HS-27A (cell line): ENCODE measurements at places on chromosomes 11 and 22.

GRCh38 chr22:35835267-35835997 lies 117.8 kb downstream of the APOL5 start:
- no peak for DNase-seq

DNA sequence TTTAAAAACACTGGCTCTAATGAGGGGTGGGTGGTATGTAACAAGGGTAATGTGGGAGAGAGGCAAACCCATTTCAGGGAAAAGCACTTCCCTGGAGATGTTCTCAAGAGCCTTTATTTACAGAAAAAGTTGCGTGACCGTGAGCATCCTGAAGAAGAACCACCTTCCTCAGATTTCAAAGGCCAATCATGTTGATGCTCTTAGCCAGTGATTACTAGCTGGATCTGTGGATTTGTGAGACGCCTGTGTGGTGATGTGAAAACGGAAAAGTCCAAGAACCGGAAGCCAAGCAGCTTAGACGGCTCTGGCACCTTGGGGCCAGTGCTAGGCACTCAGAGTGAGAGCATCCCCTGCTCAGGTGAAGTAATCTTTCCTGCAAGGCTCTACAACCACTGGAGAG lies 12.6 kb upstream of the UBASH3B start:
- no peak for DNase-seq

DNA sequence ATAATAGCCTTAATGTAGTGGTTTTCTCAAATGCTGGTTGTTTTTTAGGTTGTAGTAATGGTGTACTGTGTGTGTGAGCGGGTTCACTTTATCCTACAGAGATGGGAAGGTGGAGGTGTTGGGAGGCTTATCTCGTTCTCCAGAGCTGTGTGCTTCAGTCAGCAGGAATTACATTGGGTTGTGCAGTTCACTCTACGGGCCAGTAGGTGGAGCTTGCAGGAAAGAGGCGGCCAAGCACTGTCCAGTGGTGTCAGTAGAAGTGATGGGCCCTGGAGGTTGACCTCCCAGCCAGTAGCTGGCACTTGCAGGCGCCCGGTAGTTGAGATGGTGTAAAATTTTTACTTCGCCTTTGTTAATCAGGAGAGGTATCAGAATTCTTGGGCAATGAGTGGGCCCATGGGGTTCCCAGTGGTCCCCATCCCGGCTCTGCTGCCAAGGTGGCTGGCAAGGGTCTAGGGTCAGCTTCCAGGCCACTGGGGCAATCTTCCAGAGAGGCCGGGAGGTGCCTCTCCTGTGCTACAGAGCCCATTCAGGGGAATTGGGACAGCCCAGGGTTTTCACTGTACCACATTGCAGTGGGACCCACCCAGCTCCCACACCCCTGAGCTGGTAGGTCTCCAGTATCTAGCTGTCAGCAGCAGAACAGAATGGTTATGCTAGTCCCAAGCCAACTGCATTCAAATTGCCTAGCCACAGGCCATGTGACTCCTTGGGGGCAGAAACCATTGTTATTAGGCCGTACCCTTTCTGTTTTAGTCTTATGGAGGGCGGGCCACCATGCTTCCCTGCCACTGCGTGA lies 43.9 kb downstream of the BIRC2 start:
- no peak for DNase-seq

DNA sequence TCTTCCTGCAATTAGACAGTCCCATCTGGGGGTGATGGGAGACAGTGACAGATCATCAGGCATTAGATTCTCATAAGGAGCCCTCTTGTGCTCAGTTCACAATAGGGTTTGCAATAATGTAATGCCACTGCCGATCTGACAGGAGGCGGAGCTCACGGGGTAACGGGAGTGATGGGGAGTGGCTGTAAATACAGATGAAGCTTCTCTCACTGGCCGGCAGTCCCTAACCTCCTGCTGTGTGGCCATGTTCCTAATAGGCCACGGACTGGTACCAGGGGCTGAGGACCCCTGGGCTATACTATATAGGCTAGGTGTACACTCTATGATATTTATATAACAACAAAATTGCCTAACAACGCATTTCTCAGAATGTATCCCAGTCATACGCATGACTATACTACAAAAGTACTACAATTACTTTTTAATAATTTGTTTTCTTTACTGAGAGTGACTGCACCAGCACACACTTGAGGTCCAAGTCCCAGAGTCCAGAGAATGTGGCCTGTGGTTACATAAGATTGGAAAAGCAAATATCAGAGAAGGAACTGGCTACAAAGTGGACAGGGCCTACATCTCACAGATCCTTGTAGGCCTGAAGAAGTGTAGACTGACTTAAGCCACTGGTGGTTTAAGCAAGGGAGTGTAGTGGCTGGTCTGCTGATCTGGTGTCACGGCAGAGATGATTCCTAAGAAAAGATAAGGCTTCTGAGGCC lies 200.0 kb downstream of the LARGE1 start:
- DNase-seq = no peak

- DNase-seq = no peak
Measured at GRCh38 chr22:31079095-31079642, 1.9 kb upstream of the SMTN start.

DNA sequence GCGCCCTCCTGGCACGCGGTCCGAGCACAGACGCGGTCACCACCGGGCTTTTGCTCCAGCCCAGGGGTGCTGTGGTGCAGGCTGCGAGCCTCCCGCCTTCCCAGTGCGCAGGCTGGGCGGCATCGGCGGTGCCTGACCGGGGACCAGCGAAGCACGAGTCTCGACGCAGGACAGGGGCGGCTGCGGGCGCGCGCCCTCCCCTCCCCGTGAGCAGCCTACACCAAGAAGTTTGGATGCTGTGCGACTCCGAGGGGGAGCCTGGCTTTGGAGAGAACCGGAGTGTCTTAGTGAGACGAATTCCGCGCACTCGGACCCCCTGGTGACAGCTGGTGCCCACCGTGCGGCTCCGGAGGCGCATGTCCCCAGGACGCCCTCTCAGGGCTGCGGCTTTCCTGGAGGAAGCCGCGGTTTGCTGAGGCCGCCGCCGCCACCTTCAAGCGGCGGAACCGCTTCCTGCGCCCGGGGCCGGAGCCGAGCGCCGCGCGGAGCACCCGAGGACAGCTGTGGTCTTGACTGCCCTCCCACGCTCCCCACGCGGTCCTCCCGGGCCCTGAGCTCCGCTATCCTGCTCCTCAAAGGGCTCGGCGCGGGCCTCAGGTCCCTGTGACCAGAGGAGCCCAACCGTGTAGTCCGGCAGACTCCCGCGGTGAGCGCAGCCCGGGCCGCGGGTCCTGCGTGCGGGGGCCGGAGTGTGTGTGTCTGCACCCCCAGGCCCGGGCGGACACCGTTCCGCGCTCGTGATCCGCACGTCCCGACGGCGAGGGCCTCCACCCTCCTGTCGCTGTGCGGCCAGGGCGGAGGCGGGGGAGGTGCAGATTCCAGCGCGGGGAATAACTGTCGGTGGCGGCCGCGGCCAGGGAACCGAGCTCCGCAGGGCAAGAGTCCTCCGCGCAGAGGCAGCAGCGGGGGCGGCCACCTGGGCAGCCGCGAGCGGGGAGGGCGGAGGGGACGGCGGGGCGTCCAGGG lies 1.7 kb downstream of the FGF3 start:
- no peak for DNase-seq

DNA sequence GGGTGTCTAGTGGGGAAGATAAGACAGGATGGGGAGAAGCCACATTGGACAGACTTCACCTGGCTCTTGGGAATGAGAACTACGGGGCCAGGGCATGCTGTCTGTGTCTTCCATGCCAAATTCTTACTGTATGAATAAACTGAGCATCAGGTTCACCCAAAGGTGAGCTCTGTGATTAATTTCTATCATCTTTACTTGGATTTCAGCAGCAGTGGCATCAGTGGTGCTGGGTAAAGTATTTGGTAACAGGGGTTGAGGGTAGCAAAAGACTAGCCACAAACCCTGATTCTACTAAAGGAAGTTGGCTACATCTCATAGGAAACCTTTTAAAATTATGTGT lies 38.8 kb downstream of the IRAG1 start:
- DNase-seq = no peak

- DNase-seq = no peak
Measured at GRCh38 chr11:82731691-82732277, 1.9 kb downstream of the FAM181B start.

DNA sequence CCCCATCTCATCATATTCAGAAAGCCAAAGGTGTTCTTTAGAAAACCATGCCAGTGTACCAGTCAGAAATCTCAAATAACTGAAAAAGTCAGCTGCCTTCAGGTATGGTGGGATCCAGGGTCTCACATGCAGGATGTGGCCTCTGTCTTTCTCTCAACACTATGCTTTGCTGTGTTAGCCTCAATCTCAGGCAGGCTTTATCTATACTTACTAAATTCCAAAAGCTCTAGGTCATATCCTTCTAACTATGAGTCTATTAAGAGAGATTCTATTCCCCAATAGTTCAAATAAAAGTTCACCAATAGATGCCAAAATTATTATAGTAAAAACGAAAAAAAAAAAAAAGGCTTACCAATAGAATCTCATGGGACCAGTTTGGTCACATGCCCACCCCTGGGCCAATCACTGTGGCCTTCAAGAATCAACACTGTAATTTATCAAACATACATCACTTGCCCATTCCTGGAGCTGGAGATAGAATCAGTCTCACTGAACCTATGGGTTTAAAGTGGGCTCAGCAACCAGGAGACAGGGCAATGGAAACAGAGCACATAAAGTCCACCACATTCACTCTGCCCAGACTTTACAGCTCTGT lies 38.0 kb upstream of the APLNR start:
- DNase-seq = no peak

GRCh38 chr11:2796091-2796490 lies 89.5 kb downstream of the CDKN1C start:
- DNase-seq = no peak

GRCh38 chr22:38733329-38733723 lies 22.5 kb downstream of the SUN2 start:
- no peak for DNase-seq

DNA sequence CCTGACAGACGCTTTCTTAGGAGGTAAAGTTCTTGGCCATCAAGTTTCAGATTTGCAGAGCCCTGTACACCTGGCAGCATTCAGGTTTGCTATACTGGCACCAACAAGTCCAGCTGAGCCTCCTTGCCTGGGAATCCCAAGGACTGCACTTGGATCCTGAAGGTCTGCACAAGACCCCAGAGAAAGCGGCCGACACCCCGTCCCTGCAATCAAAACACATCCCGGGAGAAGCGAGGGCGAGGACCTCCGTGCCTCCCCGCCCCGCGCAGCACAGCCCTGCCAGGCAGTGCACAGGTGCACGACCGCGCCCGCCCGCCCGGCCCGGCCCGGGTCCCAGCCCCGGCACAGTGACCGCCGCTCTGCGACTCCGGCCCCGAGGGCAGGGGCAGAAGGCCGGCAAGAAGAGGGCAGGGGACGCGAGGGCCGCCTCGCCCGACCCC lies 559 bp downstream of the MRTFA start:
- no peak for DNase-seq

GRCh38 chr11:75639762-75640181 lies 29.1 kb downstream of the MAP6 start:
- no peak for DNase-seq

GRCh38 chr11:48170241-48171233 lies 46.1 kb upstream of the OR4B1 start:
- DNase-seq = no peak

- DNase-seq = peak; percentile 11
Measured at GRCh38 chr11:121417055-121417551, 35.0 kb upstream of the SORL1 start.

GRCh38 chr22:30998329-30998728 lies 29.3 kb downstream of the TUG1 start:
- DNase-seq = no peak

GRCh38 chr11:57353036-57353435 lies 14.9 kb downstream of the P2RX3 start:
- DNase-seq = no peak

GRCh38 chr11:86617502-86617901 lies 54.9 kb downstream of the ME3 start:
- no peak for DNase-seq

GRCh38 chr22:45528046-45528445 lies 25.4 kb downstream of the FBLN1 start:
- DNase-seq = no peak

DNA sequence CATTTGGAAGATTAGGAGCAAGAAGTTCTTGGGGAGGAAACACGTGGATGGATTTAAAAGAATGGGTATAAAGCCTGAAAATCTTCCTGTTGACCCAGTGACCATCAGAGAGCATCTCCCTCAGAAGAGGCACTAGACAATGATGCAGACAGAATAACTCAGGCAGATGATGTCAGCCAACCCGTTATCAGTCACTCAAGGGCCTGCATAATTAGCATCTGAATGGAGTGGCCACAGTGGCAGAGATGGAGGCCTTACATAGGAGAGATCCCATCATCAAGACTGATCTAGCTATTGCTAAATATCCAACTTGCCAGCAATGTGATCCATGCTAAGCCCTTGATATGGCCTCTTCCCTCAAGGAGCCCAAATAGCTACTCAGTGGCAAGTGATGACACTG lies 70.7 kb upstream of the CD82 start:
- no peak for DNase-seq

GRCh38 chr11:33557201-33557600 lies 143.4 kb downstream of the C11orf91 start:
- DNase-seq = peak; percentile 67

- DNase-seq = no peak
Measured at GRCh38 chr22:26632422-26633155, 10.8 kb downstream of the CRYBA4 start.
